AG04450 (cell line): ENCODE measurements at places on chromosomes 4 and X.
A peak's percentile ranks its signal among the peaks of the same experiment; 100 is the strongest.

GRCh38 chrX:50103176-50103575, 97.6 kb downstream of the AKAP4 start:
- DNase-seq: no peak

DNA sequence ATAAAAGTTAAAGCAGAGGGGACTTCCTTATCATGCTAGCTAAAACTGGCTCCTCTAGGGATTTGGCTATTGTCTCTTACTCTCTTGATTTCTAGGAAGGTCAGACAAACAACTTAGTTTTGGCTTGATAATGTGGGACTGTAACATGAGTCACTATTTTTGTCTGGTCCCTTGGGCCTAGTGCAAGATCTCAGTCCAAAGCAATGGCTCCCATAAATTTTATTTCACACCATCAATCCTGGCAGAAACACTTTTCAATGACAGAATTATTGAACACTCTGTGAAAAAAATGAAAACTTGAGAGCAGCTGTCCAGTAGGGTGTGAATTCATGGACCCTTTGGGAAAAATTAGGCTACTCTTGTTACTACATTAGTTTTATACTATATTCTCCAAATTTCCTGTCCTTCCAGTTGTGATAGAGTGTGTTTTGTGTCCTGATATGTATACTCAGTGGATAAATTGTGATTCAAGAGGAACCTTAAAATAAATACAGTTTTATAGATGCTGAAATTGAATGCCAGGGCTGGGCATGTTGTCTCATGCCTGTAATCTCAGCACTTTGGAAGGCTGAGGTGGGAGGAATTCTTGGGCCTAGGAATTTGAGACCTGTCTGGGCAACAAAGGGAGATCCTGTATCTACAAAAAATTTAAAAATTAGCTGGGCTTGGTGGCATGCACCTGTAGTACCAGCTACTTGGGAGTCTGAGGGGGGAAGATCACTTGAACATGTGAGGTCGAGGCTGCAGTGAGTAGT, 10.8 kb upstream of the SNCA start:
- DNase-seq: no peak

GRCh38 chrX:37060999-37061398, 52.8 kb downstream of the FAM47C start:
- peak; percentile 1 for DNase-seq

DNA sequence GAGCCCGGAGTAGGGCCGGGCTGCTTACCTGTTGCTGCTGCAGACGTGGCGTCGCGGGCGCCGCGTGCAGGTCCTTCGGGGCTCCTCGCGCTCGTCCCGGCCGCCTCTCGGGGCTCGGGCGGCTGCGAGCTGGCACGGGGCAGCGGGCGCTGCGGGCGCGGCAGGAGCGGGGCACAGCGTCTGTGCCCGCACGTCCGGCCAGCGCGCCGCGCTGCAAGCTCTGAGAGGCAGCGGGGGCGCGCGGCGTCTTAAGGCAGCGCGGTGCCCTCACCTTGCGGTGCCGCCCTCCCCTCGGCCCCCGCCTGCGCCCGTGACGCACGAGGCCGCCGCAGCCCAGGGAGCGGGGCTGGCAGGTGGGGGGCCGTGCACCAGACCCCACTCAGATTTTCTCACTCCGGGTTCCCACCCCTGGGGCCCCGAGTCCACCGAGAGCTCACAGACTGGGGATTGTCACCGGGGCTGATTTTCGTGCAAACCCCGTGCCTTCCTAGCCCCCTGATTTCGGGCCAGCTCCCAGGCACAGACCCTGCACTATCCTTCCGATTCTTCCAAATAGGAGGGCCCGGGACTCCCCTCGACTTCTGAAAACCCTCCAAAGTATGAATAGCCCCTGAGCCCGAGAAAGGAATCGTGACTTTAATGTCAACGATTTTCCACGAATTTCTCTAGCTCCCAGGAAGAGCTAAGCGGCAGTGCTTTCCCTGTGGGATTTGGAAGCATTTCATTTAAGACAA, at the start of gene GPR101:
GPR101 (minus strand) TSS at position 222 of the 734 bp plus-strand sequence. CDS start 2,321 bp downstream, outside the sequence.
- no peak for DNase-seq

DNA sequence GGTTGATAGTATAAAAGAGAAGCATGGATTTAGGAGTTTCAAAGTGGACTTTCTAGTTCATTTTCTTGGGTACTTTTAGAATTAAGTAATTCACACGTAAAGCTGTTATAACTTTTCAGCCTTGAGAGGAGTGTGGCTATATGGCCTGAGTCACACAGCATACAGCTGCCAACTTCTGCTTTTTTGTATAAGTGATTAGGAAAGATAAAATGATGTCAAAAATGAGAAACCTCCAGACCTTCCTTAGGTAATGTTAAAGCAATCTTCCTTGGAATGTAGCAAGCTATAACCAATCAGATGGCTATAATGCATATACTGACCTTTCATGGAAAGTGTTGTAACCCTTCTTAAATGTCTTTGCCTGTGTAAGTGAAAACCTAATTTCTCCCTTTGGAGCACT, 39.2 kb downstream of the RAB40AL start:
- DNase-seq: no peak
